ENCODE measurements at places on chromosomes 16 and 17.
A peak's percentile ranks its signal among the peaks of the same experiment; 100 is the strongest.

DNA sequence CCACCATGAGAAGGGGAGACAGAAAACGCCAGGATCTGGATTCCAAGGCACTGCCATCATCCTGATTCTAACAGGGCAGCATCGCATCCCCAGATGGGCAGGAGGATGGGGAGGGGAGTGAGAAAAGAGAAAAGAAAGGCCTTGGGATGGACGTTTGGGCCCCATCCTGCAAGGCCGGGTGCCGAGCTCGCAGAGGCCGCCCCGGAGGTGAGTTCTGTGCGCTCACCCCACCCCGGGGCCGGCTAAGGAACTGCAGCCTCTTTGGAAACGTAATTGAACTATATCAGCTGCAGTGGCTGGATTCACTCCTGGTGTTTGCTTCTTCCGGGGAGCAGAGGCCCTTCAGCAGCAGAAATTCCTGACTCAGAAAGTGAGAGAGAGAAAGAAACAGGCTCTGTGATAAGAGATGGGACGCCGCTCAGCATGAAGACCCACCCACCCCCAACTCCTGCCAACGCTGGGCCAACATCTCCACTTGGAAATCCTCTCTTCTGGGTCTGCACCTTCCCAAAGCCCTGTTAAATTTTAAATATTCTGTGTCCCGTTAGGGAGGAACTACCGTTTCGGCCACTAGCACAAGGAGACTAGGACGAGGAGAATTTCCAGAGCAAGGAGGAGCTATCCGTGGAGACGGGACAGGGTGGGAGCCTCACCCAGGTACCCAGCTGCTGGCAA lies 8.5 kb upstream of the SSTR2 start:
- peak; percentile 36 for DNase-seq

GRCh38 chr17:63082952-63083351 lies 116.9 kb downstream of the TANC2 start:
- no peak for DNase-seq

DNA sequence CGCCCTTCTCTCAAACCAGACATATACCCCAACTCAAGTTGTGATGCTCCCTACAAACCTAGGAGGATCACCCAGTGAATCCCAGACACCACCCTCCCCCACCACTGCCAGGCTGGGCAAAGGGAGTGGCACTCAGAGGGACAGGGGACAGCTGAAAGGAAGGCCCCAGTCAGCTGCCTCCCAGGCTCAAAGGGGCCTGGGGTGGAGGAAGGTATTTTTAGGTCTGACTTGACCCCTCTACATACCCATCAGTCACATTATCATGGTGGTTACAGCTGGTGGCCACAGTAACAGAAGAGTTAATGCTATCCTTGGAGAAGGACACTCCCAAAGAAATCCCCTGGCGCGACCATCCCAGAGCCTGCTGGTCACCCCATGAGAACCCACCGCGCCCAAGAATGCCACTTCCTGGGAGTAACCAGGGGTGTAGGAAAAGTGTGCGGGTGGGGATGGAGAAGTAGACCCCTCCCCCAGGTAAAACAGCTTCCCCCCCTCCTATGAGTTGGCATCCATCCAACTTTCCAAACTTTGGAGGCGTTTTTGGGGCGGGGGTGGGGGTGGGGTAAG lies 1.1 kb downstream of the CACNB1 start:
- no peak for DNase-seq

- DNase-seq = no peak
These were observed 85.9 kb downstream of the TBC1D16 start for GRCh38 chr17:79949656-79950209.

DNA sequence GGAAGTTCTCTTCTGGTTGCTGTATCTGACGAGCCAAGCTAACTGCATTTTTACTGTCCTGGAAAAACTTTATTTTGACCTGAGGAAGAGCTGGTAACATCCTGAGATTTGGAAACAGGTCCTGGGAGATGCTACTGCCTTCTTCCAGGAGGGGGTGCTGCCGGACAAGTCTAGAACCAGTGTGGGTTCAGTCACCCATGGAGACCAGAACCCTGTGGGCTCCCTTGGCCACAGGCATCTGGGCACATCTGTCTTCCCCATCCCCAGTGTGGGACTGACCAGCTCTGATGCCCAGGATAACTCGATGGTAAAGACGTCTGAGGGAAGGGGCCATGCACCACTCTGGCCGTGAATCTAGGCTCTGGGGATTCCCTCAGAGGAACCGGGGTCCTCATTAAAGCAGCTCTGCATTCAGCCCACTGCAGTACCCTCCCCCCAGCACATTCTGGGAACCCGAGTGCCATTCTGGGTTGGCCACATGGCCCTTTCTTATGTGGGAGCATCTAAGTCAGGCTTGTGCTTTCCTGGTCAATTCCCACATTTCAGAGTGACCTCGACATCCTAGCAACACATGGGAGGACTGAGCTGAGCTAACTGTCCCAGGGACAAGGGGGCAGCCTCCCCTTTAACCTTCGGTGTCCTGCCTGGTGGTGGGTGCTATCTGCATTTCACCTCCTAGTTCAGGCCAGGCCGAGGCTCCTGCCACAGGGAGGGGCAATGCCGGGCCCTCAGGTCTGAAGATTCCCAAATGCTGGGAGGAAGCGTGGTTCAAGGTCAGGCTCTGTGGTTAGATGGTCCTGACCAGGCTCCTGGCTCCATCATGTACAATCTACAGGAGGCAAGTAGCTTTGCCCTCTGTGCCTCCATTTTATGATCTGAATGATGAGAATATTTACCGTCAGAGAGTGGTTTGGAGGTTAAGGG lies 6.4 kb downstream of the C16orf86 start:
- DNase-seq = peak; percentile 50

DNA sequence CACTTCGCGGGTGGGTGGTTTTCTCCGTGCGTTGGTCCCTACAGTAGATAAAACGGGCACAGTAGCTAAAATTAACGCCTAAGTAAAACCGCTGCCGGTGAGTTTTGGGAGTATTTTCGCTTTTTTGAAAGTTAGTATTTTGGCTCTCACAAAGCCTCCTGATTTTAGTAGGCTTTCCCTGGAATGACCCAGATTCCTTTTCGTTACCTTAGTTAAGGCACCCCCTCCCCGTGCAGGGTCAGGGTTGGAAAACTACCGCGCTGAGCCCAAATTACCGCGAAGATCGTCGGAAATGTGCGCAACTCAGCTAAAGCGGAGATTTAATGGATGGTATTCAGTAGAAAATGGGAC lies 28.3 kb upstream of the ST6GALNAC1 start:
- no peak for DNase-seq

- DNase-seq = no peak
These were observed 14.6 kb downstream of the SLC13A2 start for GRCh38 chr17:28487881-28488532.

GRCh38 chr17:47806026-47806912 lies 15.3 kb downstream of the OSBPL7 start:
- no peak for DNase-seq

GRCh38 chr17:43822570-43823190 lies 10.3 kb downstream of the MPP3 start:
- no peak for DNase-seq

- no peak for DNase-seq
These were observed 16.3 kb downstream of the MEIOC start for GRCh38 chr17:44672479-44673093.
